ENCODE measurements at places on chromosomes 2 and 18.

- no peak for DNase-seq
Measured at GRCh38 chr2:48560546-48561209, 30.7 kb downstream of the STON1 start.

DNA sequence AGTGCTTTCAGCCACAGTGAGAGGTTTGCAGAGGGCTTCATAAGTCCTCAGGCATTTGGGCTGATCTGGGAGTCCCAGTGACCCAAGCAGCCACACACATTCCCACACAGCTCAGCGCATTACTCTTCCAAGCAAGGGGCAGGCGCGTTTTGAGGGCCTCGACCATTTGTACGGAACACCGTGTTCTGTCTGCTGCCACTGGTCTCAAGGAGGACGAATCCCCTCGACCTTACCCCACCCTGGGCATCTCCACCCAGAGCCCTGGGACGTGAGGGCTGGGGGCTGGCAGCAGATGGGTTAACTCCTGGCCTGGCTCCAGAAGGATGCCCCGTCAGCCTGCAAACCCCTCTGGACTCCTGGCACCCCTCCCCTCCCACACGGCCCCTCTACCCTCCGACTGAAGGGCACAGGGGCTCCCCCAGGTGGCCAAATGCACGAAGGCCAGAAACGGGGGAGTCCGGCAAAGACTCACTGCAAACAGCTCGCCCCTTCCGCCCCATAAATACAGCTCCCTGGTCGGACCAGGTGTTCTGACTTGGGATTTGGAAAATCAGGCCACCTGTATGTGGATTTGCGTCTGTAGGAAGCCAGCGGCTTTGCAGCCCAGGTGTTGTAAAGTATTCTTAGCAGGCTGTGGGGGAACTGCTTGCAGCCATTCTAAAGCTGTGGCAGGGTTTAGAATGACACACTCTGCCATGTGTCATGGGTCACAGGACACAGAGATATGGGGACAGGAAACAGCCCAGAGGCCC is 33.6 kb upstream of the PTMA start:
- peak; percentile 31 for DNase-seq

GRCh38 chr2:100119235-100119634 is 23.2 kb downstream of the AFF3 start:
- DNase-seq, result no peak

DNA sequence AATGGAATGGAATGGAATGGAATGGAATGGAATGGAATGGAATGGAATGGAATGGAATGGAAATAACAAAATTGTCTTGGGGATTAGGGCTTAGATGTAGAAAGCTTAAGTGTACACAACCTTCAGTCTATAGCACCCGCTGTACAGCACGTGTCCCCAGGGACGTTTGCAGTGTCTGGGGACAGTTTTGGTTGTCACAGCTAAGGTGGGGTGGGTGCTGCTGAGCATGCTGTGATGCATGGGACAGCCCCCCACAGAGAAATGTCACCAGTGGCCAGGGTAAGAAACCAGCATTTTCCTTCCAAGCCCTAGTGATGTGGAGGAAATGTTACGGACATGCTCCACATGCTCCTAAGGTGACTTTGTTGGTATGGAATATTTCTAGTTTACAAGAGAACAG is 70.8 kb downstream of the SH3RF3 start:
- no peak for DNase-seq

DNA sequence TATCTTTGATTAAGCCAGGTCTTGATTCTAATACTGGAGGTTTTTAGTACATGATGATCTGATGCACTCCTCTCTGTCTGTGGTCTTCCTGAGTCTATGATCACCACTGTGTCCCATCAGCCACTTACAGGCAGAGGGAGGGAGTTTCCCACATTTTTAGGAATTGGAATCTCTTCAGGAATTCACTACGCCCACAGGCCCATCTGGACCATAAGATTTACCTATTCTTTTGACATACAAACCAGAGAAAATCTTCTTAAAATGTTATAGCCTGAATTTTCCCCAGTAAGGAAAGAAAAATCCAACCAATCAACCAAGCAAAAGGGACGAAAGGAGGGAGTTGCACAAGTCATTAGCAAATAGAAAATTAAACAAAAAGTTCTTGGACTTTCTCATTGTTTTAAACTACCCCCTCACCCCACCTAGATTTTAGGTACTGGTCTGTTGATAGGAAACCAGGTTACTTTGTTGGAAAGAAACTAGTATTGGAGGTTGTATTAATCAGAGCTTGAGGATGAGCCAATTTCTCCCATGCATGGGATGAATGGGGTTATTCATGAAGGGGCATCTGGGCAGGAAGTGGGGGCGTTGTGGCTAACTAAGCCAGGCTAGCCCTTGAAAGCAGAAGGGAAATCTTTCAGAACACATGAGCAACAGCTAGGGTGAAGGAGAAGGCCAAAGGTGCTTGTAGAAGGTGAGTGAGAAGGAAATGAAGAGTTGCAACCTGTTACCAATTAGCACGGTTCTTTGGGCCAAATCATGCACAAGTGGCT is 328.2 kb upstream of the MEX3C start:
- no peak for DNase-seq

- DNase-seq, result peak; percentile 36
Measured at GRCh38 chr2:172072706-172073105, 12.6 kb upstream of the DLX1 start.

DNA sequence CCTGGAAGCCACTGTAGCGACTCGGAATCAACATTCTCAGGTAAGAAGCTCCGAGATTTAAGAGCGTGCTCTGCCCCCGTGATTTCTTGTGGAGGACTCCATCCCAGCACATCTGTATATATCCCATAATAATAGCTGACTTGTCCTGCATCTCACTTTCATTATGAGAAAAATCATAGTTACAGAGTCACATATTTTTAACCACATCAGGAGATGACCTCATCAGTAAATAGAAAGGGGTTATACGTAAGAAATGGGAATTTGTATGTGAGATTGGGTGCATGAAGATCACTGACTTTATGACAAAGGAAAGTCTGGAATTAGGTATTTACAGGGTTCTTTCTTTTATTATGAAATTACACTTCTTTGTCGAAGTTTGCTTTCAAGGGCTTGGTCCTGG is 16.4 kb upstream of the TMEM18 start:
- no peak for DNase-seq

DNA sequence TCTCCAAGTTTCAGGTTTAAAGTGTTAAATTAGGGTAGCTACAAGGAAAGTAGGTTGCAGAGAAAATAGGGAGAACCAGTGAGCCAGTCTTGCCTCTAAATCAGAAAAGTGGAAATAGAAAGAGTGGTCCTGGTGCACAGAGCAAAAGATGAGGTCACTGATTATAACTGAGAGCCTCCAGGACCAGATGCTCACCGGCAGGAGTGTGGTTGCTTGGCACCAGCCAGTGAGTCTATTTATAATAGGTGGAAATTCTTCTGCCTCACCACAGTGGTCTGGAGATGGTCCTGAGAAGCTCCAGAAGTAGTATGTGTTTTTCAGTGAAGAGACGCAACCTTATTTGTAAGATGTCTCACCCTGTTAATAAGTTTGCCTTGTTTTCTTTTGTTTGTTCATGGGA is 373.9 kb upstream of the KCNJ3 start:
- no peak for DNase-seq

GRCh38 chr2:36562973-36563532 is 34.9 kb downstream of the FEZ2 start:
- no peak for DNase-seq

- DNase-seq, result no peak
Measured at GRCh38 chr18:63112706-63113105, 206.9 kb downstream of the BCL2 start.

DNA sequence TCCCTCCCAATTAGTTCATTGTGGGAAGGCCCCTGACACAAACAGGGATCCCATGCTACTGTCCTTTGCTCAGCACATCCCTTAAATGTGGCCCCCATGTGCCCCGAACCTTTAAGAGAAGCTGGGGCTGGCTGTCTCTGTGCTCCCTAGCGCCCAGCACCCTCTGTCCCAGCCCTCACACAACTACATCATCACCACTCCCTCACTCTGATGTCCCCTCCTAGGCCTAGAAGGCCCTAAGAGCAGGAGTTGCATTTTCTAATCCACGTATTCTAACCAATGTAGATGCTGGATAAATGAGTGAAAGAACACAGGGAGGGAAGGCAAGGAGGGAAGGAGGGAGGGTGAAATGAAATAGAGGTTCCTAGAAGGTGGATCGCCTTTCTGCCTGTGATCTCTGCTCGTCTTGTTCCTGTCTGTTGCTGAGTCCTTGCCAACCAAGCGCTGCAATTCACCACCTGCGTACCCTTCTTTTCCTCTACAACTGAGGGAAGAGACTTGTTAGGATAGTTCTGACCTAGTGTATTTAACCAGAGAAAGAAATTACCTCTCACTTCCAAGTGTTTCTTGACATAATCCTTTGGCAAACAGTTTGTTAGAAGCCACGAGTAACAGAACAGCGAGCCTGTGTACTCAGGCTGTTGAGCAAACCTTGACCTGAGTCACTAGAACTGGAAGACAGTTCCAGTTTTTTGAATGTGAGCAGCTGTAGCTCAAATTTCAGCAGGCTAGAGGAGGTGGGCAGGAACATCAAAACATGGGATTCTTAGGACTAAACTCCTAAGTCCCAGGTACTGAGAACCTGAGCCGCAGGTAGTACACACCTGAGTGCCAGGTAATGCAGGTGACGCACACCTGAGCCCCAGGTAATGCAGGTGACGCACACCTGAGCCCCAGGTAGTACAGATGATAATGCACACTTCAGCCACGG is 181.5 kb upstream of the ID2 start:
- DNase-seq, result no peak

DNA sequence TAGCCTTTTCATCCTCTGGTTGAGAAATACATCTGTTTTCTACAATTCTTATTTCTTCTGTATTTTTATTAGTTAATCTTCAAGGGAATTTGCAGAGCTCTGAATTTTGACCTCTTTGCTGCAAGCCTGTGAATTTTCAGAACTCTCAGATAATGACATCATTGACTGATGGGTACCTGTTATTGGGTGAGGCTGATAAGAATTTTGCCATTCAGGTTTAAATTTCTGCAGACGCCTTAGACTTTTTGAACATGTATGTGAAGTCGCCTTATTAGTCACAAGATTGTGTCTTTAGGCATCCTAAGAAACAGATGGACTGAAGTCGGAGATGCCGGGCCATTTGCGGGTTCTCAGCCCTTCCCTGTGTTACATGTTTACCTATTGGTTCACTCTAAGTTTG is 82.4 kb downstream of the SPTBN1 start:
- DNase-seq, result no peak

DNA sequence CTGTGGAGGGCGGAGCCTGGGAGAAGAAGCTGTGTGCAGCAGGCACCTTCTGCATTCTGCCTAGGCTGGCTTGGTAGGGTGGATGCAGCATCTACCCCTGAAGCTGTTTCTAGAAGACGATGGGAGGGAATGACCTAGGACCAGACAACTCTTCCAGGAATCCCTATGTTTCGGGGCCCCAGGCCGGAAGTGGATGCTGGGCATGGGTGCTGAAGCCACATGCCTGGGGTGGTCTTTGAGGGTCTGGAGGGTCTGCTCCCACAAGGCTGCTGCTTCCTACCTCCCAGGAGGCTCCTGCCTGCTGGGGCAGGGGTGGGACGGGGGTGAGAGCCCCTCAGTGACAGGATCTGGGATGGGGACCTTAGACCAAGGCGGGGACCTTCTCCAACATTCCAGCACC is 61.0 kb downstream of the CIB4 start:
- no peak for DNase-seq

DNA sequence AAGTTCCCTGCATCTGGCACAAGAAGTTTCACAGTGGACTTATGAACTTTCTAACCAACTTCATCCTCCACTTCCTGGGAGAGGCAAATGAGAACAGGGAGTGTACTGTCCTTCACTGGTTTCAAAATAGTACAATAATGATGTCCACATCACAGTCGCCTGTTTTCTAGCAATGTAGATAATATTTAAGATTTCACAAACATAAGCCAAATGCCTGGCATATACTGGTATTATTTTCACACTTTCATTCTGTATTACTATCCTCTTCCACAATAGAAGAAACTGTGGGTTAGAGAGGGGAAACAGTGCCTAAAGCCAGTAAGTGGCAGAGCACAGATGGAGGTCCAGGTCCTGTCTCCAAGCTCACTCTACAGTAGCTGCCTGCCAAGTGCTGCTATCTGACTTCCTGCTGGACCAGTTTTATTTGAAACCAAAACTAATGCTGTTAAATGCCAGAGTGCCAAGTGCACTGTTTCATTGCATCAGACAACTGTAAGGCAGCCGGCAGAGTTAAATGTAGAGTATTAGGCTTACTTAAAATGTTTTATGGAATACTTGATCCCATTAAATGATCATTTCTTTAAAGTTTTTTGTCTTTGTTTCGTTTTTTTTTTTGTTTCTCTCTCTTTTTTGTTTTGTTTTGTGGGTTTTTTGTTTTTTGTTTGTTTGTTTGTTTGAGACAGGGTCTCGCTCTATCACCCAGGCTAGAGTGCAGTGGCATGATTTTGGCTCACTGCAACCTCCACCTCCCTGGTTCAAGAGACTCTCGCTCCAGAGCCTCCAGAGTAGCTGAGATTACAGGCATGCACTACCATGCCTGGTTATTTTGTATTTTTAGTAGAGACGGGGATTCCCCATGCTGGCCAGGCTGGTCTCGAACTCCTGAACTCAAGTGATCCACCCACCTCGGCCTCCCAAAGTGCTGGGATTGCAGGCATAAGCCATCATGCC is 15.1 kb downstream of the COBLL1 start:
- DNase-seq, result no peak

GRCh38 chr2:45992021-45992740 is 305.0 kb upstream of the EPAS1 start:
- peak; percentile 57 for DNase-seq

DNA sequence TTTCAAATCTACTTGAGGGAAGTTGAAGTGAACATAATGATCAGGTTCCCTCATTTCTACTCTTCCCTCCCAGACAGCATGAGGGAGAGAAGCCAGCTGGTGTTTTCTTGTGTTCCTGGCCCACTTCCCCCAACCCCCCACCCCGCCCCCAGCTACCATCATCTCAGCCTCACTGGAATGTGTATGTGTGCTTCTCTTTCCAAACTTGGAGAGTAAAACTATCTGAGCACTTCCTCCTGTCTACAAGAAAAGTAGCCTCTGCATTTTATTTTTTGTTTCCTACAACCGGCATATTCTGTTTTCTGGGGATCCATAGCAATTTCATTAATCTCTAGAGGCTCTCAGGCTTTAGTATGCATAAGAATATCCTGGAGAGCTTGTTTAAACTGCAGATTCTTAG is 53.6 kb upstream of the GRHL1 start:
- DNase-seq, result no peak

DNA sequence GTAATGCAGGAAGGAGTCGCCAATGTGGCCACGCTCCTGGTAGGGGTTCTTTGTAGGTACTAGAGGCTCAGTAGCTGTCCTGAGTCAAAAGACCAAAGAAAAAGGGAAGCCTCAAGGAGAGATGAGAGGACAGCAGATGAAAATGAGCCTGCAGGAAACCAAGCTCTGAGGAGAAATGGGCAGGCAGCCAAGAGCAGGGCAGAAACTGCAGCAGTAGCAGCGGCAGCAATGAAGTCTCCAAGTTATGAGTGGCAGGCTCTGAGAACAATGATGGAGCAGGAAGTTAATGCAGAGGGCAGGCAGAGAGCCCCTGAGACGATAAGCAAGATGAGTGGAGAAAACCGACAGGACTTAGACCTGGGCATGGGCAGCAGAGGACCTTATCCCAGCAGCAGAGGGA is 48.2 kb upstream of the TMEM200C start:
- peak; percentile 0 for DNase-seq

GRCh38 chr2:164000176-164000575 is 264.4 kb upstream of the FIGN start:
- DNase-seq, result no peak

GRCh38 chr2:190835303-190835930 is 45.2 kb upstream of the GLS start:
- no peak for DNase-seq
